Hypothalamus (tissue), 51 donors: ENCODE measurements at places on chromosomes 4 and X.

DNA sequence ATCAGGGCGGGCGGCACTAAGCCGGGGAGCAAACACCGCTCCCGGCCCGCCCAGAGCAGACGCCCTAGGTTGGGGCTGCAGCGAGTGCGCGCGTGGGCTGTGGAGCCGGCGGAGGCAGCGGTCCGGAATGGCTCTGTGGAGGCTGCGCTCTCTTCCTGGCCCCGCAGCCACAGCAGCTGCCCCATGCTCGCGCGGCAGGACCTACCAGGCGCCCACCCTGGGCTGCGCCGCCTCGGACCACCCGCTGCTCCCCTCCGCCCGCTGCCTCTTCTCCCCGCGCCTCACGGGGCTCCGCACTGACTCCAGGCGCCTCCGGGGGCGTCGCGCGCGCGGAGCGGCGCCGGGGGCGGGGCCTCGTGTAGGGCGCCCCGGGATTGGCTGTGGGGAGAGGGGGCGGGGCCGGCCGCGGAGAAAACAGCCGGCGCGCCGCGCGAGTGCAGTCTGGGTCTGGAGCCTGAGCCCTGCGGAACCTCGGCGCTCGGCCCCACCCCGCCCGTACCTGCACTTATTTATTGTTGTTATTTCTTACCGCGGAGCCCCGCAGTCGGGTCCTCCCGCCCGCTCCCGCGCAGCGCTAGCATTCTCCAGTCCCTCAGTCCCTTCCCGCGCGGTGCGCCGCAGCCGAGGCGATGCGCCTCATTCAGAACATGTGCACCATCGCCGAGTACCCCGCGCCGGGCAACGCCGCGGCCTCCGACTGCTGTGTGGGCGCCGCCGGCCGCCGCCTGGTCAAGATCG, at the start of gene RASL11B:
TSS of gene RASL11B (plus strand) at position 439 of the 738 bp plus-strand sequence. CDS start at position 630, 191 bp downstream.
- peak; percentile 76 for DNase-seq

DNA sequence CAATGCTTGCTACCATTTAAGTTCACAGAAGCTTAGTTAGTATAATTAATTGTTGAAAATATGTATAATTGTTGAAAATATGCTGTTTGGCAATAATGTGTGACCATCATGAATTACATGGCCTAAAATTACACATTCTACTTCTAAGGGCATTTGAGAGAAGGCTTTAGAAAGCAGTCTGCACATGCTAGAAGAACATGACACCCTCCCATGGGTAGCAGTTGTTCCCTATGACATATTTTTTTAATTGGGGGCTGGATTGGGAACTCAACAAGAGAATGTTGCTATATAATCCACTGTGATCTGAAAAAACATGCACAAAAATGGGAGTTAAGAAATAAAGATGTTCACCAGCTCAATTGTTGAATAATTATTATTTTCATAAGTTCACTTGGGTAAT, 331.4 kb downstream of the ARHGAP24 start:
- DNase-seq, result no peak

GRCh38 chrX:118726887-118727685, at the start of gene IL13RA1:
Gene IL13RA1, plus strand, starts transcription at chrX:118727606. Its CDS starts 33 bp downstream, at chrX:118727639.
- no peak for DNase-seq

- no peak for DNase-seq
Observed at GRCh38 chrX:33014949-33015348, 196.4 kb downstream of the DMD start.

DNA sequence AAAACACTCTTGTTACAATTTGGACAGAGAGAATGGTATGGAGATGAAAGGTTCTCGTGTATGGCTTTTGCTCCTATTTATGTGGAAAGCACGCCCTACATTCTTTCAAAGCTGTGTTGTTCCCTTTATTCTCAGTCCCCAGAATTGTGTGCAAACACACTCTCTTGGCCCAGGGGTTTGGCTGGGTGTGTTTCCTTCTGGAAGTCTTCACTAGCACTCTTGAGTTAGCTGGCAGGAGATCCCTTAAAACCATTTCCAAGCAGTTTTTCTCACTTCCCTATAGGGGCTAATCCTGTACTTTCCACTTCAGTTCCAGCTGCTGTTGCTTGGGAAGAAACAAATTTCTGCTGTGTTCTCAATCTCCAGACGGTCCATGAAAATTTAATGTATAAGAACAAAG, 35.1 kb downstream of the FHL1 start:
- no peak for DNase-seq

DNA sequence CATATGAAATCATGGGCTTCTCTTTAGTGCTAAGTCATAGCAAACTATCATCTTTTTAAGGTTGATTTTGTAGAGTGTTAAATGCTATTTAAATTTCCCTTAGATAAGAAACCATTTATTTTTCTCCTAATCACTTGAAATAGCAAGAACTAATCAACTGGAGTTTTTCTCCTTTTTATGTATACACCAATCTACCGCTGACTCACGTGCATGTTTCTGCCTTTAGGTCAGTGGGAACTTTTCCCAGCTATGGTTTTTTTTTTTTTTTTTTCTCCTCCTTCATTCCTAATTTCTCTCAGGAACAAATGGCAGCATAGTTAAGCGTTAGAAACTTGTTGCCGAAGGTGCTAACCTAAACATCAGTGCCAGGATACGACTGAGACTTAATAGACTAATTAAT, 176.4 kb downstream of the BMPR1B start:
- DNase-seq, result no peak

DNA sequence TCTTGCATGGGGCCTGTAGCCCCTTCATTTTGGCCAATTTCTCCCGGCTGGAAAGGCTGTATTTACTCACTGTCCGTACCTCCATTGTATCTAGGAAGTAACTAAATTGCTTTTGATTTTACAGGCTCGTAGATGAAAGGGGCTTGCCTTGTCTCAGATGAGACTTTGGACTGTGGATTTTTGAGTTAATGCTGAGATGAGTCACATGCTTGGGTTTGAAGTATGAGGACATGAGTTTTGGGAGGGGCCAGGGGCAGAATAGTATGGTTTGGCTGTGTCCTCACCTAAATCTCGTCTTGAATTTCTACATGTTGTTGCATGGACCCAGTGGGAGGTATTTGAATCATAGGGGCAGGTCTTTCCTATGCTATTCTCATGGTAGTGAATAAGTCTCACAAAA, 407.6 kb upstream of the NDST3 start:
- DNase-seq, result no peak

DNA sequence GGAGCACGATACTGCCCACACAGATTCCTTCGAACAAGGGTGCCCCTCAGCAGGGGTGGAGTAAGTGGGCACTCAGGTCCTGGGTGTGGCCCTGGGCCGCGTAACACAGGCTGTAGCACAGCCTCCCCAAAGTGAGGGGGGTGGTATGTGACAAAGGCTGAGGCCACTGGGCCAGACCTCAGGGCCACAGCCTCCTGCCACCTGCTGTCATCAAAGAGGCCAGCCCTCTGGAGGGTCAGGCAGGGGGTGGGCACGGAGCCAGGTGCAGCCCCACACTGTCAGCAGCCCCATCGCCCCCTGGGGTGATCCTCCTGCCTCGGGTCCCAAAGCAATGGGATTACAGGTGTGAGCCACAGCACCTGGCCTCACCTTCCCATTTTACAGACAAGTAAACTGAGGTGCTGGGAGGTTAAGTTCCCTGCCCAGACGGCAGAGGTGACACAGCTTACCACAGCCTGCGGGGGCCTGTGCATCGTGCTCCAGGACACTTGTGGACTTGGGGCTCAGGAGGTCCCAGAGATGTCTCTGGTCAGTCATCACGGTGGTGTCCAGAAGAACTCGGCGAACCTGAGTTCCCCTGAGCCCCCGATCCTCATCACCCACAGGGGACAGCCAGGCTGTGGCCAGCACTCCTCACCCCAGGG, 27.5 kb upstream of the MXD4 start:
- no peak for DNase-seq

- DNase-seq, result no peak
Observed at GRCh38 chr4:24645765-24646550, 61.6 kb upstream of the DHX15 start.

DNA sequence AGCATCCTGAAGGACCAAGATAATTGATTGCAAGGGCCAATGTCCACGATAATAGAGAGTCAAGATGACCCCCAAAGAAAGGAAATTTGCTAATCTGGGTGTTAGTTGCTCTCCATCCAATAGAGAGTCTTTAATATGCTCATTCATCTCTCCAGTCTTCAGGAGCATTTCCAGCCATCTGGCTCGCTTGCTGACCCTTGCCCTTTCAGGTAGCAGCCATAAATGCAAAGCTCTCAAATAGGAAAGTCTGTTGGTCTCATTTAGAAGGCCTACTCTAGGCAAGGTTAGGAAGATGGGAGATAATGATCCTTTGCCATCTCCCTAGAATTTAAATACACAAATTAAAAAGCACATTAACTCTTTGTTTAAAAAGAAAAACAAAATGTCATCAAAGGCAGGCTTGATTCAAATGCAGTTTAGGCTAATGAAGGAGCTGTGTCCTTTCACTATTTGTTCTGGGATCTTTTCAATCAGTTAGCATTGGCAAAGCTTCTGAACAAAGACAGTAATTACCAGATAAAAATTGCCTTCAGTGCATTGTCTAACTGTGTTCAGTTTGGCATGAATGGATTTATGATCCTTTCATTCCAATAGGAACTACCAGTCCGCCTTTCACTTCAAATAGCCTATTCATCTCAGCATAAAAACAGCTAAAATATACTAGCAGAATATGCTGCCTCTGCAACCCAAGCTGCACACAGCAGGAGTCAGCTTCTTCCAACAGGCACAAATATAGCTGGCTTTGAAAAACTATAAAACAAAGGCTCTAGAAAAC, 49.6 kb upstream of the ATXN3L start:
- no peak for DNase-seq

GRCh38 chr4:101178731-101179130, 168.6 kb downstream of the PPP3CA start:
- DNase-seq, result no peak

DNA sequence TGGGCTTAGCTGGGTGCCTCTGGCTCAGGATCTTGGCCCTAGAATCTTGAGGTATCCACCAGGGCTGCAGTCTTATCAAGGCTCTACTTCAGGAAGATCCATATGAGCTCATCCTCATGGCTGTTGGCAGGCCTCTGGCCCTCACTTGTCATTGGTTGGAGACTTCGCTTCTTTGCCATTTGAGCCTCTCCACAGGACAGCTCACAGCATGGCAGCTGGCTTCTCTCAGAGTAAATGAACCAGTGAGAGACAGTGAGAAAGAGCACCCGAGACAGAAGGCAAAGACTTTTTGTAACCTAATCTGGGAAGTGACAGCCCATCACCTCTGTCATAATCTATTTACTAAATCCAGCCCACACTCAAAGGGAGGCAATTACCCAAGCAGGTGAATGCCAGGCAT, 236.8 kb downstream of the GPAT3 start:
- DNase-seq, result no peak

- no peak for DNase-seq
Observed at GRCh38 chr4:9812501-9813340, 31.3 kb downstream of the DRD5 start.

- DNase-seq, result no peak
Observed at GRCh38 chrX:65688403-65688871, 21.0 kb downstream of the MSN start.

DNA sequence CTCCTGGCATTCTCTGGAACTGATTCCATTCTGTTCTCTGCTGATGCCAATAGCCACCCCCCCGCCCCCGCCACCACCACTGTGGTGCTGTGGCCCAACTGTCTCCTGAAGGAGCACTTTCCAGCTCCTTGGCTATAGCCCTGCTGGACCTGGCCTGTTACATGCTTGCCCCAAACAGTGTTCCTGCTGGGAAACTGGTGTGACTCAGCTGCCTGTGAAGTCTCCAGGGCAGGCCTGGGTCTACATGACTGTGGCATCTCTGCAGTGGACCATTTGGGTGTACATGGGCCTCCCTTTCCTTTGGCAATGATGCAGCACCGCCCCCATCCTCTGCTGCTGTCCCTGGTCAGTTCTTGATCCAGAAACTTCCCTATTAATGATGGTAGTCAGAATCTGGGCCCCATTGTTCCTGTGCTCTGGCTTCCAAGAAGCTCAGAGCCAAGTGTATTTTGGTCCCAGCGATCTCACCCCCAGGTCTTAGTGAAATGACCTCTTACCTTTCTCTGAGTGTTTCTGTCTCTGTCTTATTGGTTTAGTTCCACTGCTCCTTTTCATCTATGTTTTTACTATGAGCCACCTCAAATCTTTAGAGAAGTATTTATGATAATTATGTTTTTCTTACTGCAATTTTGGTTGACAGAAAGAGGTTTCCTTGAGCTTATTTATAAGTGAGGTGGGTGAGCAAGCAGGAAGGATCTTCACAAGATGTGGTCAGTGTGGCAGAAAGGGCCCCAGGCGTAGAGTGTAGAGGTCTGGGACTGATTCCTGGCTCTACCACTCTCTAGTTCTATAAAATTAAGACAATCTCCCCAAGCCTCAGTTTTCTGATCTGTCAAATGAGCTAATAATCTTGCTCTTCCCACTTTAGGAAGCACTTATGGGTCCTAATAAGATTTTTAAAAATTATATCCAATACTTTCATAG, 210.7 kb upstream of the EOLA2 start:
- no peak for DNase-seq

DNA sequence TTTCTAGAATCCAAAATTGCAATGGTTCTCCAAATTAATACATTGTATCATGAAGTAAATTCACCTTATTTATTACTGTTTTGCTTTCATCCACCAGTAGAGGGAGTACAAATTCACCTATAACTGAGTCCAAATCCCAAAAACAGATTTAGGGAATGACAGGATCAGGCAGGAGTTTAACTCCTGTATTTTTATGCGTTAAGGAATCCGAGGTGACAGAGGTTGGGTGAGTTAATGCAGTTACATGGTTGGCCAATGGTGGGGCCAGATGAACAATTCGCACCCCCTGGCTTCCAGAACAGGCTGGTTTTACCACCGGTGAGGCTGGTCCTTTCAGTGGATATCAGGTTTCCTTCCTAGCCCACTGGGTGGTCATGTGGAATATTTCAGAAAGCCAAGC, 82.4 kb downstream of the MTNR1A start:
- DNase-seq, result no peak

GRCh38 chrX:105865709-105866108, 43.4 kb downstream of the NRK start:
- DNase-seq, result no peak

GRCh38 chrX:13177921-13178566, 133.6 kb upstream of the FAM9C start:
- DNase-seq, result no peak
